Activated T-helper 9 cell treated with anti-CD3 and anti-CD28 coated beads, Interleukin-2, amount 50 U/mL, for 16 hours (primary cell): ENCODE measurements at places on chromosomes 7 and 10.

GRCh38 chr10:34254596-34254995 lies 560.5 kb downstream of the PARD3 start:
- no peak for DNase-seq

DNA sequence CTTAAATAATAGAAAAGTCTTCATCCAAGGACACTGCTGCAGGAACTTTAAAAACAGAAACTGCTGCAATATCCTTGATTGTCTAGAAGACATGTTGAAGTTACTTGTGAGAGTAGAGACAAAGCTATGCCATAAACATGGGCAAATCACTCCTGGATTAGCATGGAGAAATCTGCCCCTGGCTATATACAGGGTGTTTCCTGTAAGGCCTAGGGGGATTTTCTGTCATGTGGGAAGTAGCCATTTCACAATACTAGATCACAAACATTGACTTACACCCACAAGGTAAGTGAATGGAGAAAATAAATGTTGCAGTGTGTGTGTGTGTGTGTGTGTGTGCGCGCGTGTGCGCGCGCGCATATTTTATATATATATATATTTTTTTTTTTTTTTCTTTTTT lies 35.2 kb upstream of the PDK4 start:
- DNase-seq: no peak

- DNase-seq: no peak
Measured at GRCh38 chr10:113214331-113214730, 264.3 kb downstream of the TCF7L2 start.

DNA sequence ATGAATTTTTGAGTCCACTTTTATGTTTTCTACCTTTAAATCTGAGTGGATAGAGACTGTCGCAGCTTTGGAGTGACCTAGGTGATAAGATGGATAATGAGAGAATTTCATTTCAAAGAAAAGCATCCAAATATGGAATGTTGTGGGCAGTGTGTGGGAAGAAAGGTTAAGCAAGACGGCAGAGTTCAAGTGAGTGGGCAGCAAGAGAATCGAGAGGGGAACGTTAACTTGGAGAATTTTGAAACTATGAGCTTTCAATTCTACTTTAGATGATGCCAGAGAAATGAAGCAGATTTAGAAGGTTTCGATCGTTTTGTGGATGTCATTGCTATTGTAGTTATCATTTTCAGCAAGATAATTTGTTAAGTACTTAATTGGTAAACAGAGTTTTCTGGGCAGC lies 73.0 kb downstream of the XRCC2 start:
- DNase-seq: no peak

- DNase-seq: no peak
Measured at GRCh38 chr7:15680446-15680845, 6.0 kb downstream of the MEOX2 start.

DNA sequence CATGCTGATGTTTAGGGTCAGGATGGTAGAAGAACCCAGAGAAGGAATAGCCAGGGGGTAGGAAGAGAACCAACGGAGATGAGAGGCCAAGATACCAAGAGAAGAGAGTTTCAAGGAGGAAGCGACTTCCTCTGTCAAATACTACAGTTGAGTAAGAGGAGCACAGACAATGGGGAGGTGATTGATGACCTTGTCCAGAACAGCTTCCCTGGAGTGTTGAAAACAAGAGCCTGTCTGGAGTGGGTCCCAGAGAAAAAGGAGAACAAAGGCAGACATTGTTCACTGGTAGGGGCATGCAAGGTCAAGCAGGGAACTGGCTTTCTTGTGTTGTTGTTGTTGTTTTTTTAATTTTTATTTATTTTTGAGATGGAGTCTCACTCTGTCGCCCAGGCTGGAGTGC lies 9.6 kb upstream of the TRIM56 start:
- no peak for DNase-seq

DNA sequence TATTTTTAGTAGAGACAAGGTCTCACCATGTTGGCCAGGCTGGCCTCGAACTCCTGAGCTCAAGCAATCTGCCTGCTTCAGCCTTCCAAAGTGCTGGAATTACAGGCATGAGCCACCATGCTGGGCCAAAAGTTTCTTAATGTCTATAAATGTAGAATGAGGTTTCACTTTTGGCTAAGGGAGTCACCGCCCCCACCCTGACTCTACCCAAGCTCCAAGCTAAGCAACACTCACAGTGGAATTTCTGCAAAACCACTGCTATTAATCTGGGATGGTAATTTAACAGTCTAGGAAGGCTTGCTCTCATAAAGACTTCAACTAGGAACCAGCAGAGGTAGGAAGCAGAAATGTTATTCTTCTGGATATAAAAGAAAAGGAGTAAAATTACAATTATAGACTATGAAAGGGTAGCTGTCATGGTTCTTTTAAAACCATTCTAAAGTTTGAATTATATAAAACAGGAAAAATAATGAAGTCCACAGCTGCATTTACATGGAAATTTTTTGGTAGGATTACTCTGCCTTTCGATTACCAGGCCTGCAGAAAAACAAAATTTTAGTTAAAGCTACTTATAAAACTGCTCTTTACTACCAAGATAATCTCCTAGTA lies 211.6 kb downstream of the SFMBT2 start:
- no peak for DNase-seq

DNA sequence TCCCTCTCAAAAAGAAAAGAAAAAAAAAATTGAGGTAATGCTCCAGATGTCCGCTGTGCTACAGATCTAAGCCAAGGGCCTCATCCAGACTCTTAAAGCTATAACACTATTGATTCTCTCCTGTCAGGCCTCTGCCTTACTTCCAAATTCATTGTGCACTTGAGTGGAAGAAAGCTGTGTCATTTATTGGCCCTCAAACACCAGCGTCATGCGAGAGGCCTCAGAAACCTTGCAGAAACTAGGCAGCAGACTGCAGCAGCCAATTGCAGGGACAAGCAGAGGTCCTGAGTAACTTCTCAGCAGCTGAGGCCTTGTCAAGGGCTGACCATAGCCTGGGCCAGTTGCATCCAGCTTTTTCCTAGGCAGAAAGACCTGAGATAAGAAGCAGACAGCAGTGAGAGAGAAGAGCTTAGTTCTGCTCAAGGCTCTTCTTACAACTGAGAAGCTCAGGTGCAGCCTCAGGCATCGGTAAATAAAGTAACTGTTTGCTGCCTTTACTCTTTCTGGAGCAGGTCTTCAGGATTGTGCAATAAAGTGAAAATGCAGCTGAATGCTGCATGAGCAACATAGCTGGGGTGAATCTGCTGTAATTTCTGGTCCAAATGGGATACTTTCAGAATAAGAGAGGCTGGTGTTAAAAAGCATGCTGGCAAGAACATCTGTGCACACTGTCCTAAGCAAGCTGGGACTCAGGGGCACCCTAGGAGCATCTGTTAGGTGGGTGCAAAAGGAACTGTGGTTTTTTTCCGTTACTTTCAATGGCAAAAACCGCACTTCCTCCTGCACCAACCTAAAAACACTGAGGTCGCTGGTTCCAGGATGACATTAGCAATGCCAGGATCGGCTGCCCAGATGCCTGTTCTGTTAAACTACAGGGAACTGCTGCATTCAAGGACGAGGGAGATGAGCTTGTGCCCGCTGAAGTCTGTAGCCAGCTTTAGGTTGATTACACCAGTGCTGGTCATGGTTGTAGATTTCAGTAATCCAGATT lies 181.8 kb upstream of the PFKP start:
- no peak for DNase-seq

DNA sequence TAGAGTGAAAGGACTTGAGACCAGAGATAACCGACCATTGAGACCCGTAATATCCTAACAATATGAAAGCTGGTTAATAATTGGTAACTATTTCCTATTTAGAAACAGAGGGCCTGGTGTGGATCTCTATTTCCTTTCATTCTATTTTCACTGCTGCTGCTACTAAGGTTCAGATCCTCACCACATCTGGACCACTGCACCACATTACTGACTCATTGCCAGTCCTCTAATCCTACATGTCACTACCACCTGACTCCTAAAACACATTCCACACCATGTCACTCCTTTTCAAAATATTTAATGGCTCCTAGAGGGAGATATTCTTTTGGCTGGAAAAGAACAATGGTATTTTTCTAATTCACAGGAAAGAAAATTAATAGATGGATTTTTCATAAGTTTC lies 6.4 kb downstream of the USP54 start:
- DNase-seq: no peak

DNA sequence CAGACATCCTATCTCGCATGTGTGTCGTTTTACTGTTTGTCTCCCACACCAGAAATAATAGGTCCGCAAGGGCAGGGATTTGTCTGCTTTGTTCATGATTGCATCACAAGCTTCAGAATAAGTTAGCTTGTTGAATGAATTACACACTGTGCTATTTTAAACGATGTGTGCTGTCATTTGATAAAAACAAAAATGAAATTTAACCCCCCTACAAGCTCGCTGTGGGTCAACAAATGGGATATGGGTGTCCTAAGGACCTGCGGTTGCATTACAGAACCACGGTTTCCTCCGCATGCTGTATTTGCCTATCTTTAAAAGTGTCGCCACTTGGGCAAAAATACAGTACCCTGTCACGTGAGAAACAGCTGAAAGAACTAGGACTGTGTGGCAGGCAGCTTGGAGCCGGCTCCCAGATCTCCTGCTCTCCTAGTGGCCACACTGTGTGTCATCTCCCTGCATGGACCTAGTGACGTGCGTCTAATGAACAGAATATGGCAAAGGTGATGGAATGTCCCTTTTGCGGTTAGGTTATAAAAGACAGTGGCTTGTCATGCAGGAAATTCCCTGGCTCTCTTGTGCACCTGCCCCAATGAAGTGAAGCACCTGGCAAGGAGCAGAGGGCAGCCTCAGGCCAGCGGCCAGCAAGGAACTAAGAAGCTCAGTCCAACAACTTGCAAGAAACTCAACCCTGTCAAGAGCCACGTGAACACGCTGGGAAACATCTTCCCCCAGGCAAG lies 32.9 kb upstream of the CRYGN start:
- no peak for DNase-seq

DNA sequence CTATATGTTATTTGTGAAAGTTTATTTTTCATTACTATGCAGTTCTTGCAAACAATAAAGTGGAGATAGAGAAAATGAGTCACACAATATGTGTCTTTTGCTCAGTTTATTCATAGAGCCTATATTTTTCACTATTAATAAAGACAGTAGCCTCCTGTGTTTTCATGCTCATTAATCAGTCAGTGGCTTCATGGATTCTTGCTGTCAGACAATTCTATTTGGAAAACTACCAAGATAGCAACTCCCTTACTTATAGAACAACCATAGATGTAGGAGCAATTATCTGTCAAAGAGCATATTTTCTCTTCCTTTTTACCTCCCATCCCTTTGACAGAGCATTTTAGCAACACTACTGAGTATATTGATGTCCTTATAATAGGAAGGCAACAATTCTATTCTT lies 132.7 kb upstream of the CALCR start:
- no peak for DNase-seq

GRCh38 chr10:6270951-6271350 lies 68.2 kb downstream of the PFKFB3 start:
- no peak for DNase-seq
